ENCODE measurements at places on chromosomes 7 and 10.
A peak's percentile ranks its signal among the peaks of the same experiment; 100 is the strongest.

- DNase-seq, result peak; percentile 63
Measured at GRCh38 chr10:32256613-32257437, 90.1 kb downstream of the EPC1 start.

- DNase-seq, result peak; percentile 88
Measured at GRCh38 chr7:158976849-158977593, 120.7 kb downstream of the DYNC2I1 start.

DNA sequence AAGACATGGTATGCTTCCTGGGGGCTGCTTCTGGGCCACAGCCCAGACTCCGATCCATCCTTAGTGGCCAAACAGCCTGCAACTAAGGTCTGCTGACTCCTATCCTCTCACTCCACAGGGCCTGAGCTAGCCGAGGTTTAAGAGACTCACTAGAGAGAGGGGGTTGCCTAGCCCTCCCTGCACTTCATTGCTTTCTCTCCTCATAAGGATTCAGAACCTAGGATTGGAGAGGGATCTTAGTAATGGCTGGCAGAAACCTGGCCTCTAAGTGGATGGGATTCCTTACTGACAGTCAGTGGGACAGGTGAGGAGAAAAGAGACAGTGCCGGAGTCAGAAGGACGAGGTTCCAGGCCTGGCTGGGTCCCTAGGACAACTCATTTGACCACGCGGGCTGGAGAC is 8.2 kb upstream of the DDIT4 start:
- DNase-seq, result no peak

- no peak for DNase-seq
Measured at GRCh38 chr7:105245398-105246114, 143.2 kb downstream of the SRPK2 start.

GRCh38 chr10:113399065-113399464 is 153.8 kb upstream of the HABP2 start:
- DNase-seq, result no peak

DNA sequence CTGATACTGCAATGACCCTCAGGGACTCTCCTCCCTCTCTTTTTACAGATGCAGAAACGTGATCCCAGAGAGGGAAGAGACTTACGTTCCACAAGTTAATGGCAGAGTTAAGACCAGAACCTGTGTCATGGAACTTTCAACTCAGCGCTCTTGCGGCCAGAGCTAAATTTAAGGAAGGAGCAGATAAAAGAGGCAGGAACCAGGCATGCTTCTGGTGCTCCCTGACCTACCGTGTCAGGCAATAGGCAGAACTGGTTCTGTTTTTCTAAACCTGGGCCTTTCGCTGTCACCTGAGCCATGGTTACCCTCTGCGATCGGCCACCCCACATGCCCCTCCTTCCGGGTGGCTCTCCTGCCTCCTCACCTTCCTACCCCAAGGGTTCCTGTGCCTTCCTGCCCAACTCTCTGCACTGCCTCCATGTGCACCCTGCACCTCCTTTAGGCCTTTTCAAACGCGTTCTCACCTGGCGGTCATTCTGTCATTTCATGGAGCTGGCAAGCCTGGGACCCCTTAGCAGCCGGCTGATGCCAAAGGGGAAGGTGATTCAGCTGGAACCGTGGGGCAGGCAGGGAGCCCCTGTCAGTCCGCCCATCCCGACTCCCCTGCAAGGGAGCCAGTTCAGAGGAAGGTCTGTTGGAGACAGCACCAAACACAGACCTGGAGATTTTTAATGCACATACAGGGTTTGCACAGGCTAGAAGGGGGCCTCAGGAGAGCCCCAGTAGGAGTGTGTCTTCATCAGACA is 7.7 kb upstream of the GBX1 start:
- no peak for DNase-seq

DNA sequence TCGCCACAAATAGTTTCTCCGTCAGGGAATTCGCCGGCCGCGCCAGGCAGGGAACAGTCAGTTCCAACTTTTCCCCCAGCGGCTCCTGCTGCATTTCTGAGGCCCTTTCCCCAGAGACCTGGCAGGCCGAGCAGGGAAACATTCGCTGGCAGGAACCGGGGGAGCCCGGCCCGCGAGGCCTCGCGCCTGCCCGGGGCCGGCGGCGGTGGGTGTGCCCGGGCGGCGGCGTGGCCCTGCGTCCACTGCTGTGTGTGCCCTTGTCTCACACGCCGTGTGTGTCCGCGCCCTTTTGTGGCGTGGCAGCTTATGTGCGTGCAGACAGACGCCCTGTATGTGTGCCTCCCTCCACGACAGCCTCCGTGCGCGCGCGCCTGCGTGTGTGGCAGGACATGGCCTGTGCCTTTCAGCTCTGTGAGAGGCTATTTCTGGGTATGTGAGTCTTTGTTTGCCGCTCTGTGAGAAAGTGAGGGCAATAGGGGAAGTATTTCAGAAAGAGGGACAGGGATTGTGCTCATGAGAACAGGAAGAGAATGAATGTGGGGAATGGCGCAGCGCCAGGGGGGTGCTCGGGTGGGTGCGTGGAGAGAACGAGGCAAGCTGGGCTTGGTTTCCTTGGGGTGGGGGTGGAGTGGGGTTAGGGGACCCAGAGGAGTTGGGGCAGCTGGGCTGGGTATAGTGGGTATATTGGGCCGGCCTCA is 689 bp upstream of the SMARCD3 start:
- DNase-seq, result peak; percentile 45

DNA sequence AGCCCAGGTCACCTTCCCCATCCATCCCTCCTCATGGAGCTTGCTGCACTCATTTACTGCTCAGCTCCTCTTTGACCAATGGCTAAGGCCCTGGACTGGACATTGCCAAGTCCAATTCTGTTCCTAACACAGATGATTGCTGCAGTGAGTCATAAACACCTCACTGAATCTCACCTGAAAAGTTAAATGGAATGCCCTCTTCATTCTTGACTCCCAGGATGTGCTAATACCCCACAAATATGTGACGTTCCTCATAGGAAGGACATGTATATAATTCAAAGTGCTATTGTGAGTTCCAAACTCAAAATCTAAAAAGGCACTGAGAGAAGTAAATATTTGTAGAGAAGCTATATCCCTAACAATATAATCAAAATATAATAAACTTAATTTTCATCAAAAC is 73.5 kb upstream of the DLX6 start:
- no peak for DNase-seq

GRCh38 chr7:74289659-74290552 is 699 bp downstream of the CLIP2 start:
- DNase-seq, result peak; percentile 34

- no peak for DNase-seq
Measured at GRCh38 chr7:106294334-106294733, 9.6 kb upstream of the NAMPT start.

GRCh38 chr10:110815354-110816004 is 56.2 kb upstream of the PDCD4 start:
- no peak for DNase-seq

DNA sequence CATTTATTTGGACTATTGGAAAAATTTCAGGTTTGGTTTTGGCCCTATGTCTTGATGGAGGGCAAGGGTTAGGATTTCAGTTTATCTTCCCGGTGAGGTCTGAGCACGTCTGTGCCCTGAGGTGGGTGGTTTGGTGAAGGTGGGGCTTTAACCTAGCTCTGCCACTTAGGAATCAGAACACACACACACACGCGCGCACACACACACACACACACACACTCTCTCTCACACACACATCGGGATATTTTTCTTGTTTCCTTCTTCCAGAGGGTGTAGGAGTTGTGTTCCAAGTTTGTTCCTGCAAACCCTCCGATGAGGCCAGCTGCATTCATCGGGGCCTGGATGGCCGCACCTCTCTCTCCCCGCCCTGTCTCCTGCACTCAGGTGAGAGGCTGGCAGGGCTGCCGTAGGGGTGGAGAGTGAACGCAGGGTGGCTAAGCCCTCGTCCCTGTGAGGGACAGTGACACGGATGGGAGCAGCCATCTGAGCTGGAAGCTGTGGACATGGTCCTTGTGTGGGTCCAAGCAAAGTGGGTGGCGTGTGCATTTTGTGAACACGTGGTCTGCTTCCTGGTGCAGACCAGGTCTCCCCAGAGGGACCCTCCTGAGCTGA is 34.2 kb downstream of the CHST12 start:
- DNase-seq, result no peak

- DNase-seq, result no peak
Measured at GRCh38 chr10:67809107-67809506, 28.9 kb downstream of the DNAJC12 start.

Data from T-cell (primary cell).